ENCODE measurements at places on chromosomes 1 and 21.

DNA sequence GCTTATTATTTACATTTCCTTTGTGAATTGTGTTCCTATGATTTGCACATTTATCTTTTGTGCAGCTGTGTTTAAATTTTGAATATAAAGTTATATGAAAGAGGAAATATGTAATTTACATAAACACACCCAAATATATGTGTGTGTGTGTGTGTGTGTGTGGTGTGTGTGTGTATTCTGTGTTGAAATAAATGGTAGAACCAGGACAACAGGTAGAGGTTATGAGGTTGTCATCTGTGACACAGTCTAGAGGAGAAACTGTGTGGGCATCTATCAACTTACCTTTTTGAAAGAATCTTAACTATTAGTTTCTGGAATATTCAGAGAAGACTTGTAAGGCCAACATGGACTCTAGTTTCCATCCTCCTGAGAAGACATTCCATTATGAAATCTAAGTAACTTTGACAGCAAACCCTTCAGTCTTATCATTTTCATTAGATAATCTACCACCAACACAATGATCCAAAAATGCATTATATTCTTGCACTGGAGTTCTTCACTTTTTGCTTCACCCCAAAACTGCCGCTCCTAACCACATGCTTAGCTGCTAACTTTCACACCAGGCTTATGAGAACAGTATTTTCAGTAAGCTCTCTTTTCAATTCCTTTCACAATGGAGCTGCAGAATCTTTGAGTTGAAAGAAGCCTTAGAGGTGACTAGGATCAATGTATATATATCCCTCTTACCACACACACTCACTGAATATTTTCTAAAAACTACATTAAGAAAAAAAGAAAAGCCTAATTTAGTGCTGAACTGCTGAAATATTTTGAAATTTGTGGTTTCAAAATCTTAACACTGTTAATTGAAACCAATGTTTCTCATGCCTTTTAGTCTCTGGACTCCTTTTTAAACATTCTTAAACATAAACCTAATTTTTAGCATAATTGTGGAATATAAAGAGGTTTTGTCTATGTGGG is 21.8 kb downstream of the PTPRC start:
- no peak for DNase-seq

- no peak for DNase-seq
Observed at GRCh38 chr1:114024049-114024448, 44.8 kb downstream of the OLFML3 start.

- DNase-seq: no peak
Observed at GRCh38 chr1:167441222-167441621, 77.1 kb downstream of the CD247 start.

- DNase-seq: no peak
Observed at GRCh38 chr1:23118957-23119792, 49.5 kb downstream of the LUZP1 start.

- no peak for DNase-seq
Observed at GRCh38 chr1:153790313-153790965, 15.2 kb downstream of the SLC27A3 start.
